Hematopoietic multipotent progenitor cell treated with erythropoietin and hydrocortisone succinate and interleukin-3 and kit ligand, for 8 days (in vitro differentiated cells): ENCODE measurements at places on chromosomes 6 and 20.

DNA sequence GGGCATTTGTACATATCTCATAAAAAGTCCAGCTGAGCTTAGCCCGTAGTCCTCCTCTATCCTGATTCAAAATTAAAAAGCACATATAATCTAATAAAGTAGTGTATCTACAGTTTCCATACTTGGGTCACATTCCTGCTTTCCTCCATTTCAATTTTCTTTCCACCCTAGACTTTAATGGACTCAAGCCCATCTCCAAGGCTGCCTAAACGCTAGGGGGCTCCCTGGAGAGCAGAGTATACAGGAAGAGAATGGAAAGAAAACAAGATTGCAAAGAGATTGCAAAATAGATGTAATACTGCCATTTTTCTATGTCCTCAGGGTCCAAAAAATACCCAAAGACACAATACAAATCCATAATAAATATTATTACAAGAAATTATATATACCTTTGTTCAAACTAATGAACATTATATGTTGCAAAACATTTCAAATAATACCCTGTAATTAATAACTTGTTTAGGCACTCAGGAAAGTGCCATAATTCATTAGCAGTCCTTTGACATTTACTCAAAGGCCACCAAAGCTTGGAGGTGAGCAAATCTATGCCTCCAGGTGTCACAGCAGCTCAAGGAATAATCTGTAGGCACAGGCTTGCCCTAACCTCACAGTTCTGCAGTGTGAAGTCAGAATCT lies 2.4 kb upstream of the MCM3 start:
- peak; percentile 89 for DNase-seq

- no peak for DNase-seq
Measured at GRCh38 chr6:105212587-105212986, 32.8 kb upstream of the POPDC3 start.

DNA sequence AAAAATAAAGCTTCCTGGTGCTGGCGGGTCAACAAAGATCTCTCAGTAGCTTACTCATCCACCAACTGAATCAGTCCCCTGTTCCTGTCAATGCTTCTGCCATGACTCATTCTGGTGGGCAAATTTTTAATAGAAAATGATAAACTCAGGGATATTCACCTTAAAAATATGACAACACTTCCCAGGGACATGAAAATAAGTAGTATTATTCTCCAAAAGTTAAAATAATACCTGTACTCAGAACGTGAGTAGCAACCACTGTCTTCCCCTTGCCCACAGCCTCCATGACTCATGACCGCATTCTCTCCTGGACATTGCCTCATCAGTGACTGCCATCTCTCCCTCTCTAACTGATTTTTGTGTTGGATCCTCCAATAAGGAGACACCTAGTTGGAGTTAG lies 552.3 kb downstream of the KIF16B start:
- no peak for DNase-seq

DNA sequence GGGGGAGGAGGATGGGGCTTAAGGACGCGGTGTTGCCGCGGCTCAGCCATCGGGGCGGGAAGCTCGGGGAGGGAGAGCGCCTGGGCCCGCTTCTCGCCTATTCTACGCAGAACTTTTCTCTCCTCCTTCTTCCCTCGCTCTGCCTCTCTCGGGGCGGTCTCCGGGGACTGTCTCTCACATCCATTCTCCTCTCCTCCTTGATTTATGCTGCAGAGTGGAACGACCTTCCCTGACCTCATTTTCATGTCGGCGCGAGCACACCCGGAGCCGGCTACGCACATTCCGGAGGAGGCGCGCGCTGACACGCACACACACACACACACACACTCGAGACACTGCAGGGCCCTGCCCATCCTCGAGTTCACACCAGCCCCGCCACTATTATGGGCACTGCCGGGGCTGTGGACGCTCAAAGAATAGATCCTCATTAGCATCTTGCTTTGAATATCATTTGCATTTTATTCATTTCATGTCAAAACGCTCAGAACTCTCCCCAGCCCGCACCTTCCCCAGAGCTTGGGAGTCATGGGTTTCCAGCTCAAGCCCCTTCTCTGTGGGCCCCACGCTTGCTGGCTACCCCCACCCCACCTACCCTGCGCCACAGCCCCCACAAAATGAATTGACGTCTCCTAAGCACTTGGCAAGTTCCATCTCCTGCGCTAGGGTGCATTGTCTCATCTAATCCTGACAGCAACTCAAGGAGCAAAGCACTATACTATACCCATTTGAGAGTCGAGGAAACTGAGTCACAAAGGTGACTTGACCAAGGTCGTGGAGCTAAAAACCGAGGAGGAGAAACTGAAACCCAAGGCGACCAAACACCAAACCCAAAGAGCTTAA lies 36.8 kb downstream of the NCR2 start:
- DNase-seq, result no peak

GRCh38 chr6:158863646-158864045 lies 44.5 kb upstream of the EZR start:
- DNase-seq, result no peak

GRCh38 chr20:62476056-62476838 lies 452 bp upstream of the GATA5 start:
- DNase-seq, result no peak

GRCh38 chr20:19003366-19004336 lies 190.1 kb downstream of the SCP2D1 start:
- no peak for DNase-seq

- peak; percentile 24 for DNase-seq
Measured at GRCh38 chr6:136921936-136922684, at the start of gene SLC35D3. Gene SLC35D3, plus strand, starts transcription at chr6:136922301. Its CDS starts 128 bp downstream, at chr6:136922429.

DNA sequence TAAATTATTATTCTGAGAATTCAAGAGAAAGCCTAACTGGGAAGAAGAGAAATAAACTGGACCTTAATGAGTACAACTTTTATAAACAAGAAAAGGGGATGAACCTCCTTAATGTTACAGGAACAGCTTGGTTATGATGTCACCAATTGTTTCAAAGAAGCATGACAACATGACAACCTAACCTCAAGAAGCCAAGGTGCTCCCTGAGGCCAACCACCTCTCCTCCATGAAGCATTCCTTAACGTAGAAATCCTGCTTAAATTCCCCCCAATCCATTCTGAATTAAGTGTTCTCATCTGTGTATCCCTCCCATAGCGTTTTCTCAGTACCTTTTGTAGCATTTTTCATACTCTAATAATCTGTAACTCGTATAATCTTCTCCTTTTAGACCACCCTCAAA lies 1.7 kb downstream of the HBS1L start:
- DNase-seq, result peak; percentile 71

GRCh38 chr20:36574366-36575135 lies 1.2 kb downstream of the TGIF2 start:
- DNase-seq, result peak; percentile 35

DNA sequence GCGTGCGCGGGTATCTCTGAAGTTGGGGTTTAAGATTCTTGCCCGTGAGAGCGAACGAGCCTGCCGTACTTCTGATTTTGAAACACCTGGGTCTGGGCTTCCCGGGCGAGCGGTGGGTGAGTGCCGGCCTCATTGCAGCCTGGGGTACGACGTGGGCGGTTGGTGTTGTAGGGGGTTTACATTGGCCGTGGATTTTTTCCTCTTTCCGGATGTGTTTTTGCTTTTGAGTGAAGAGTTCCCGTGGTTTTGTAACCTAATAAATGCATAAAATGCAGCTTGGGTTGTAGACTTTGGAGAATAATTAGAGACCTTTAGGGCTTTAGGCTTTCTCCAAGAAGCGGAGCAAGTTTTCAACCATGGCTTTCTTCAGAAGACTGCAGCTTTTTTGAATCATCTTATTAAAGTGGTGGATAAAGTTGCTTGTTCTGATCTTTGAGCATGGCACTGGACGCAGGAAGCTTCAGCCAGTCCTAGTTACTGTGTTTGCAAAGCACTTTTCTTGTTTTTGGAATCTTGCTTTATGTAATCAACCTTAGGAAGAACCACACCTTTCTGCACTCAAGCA lies 314 bp downstream of the FARS2 start:
- DNase-seq, result peak; percentile 30

GRCh38 chr6:161166176-161166575 lies 107.7 kb downstream of the AGPAT4 start:
- no peak for DNase-seq

DNA sequence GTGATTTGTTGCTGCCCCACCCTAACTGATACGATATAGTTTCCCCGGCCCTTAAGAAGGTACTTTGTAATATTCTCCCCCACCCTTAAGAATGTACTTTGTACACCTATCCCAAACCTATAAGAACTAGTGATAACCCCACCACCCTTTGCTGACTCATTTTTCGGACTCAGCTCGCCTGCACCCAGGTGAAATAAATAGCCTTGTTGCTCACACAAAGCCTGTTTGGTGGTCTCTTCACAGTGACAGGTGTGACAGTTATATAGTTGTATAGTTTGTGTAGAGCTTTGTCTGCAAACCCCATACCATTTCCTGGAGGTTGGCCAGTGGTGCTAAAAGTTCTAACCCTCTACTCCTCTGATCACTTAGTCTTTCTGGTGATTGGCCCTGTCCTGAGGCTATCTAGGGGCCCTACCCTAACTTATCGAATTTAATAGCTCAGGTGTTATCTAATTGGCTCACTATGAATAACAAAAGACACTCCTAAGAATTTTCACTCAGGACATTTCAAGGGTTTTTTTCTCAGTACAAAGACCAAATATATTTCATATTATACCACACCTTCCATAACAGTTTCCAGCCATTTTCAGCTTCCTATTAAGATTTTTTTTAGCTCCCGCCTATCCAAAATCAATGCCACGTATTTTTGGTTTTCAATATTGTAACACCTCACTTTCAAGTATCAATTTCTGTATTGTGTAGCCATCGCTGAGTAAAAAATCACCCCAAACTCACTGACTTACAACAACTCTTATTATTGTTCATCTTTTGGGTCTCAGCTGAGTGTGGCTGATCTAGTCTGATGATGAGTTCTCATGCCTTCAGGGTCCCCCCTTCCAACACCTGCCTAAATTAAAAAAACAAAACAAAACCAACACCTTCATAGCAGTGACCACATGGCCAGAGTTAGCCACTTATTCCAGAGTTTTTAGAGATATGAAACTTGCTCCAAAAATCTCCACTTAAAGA lies 9.8 kb upstream of the BTN1A1 start:
- DNase-seq, result no peak

DNA sequence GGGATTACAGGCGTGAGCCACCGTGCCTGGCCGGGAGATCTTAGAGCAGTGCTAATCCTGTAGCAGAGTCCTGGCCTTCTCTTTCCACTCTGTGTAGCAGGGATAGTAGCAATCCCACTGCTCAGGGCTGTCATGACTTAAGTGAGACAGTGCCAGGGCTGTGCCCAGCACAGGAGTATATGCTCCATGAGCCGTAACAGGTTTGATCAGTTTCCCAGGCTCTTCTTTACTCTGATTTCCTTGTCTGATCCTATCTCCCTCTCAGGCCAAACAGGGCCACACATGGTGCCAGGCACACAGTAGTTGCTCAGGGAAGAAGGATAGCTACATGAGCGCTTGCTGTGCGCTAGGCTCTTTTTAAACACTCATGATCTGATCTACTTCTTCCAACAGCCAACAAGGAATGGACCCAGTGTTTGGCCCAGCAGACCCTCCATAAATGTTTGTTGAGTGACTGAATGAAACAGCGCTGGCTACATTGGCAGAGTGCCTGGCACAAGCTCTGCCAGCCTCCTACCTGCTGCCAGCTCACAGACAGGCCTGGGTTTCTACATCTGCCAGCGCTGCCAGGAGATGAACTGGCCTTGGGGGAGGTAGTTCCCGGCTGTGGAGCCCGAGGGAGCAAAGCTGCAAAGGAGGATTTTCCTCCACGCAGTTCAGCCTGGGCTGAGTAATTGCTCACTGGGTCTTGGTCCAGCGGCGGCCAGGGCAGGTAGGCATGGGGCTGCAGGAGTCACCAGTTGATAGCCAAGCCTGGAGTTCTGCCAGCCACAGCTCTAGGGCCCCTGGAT lies 36.9 kb downstream of the SNAI1 start:
- DNase-seq, result no peak

- no peak for DNase-seq
Measured at GRCh38 chr20:23092384-23092756, 6.2 kb upstream of the CD93 start.
